ENCODE measurements at places on chromosomes 11 and 22.

- no peak for DNase-seq
Measured at GRCh38 chr22:45475063-45475747, 27.5 kb upstream of the FBLN1 start.

GRCh38 chr11:128342511-128343134 is 244.7 kb downstream of the ETS1 start:
- DNase-seq = no peak

GRCh38 chr11:66478729-66479393 is 1.4 kb upstream of the DPP3 start:
- DNase-seq = no peak

DNA sequence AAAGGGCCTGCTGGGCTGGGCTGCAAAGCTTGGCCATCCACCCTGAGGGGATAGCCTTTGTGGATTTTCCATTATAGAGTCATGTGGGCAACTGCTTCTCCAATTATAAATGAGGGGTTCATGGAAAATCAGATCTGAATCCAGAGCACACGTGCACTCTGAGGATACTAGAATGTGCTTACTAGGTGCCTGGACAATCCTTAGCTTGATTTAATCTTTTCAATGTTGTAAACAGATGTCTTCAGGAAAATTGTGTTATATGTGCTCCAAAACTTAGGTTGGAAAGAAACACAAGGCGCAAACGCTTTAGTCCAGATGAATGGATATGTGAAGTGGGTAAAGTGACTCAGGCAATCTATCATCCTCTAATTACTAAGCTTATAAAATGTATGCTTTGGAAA is 92.0 kb downstream of the SLC17A6 start:
- no peak for DNase-seq

GRCh38 chr11:117717485-117718314 is 79.3 kb downstream of the DSCAML1 start:
- DNase-seq = peak; percentile 91

DNA sequence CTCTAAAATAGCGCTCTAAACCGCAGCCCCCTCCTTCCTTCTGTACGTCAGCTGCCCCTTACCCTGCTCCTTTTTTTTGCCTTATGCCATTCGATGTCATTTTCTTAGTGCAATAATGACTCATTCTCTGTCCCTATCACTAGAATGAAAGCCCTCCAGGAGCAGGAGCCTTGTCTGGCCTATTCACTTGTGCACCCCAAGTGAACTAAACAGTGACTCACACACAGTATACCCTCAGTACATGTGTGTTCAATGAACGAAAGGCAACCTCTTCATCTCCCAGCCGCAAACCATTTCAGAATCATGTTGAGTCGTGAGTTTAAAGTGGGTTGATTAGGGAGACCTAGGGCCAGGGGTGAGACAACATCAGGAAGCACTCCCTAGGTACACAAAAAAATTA is 50.7 kb upstream of the SPATA19 start:
- DNase-seq = no peak

DNA sequence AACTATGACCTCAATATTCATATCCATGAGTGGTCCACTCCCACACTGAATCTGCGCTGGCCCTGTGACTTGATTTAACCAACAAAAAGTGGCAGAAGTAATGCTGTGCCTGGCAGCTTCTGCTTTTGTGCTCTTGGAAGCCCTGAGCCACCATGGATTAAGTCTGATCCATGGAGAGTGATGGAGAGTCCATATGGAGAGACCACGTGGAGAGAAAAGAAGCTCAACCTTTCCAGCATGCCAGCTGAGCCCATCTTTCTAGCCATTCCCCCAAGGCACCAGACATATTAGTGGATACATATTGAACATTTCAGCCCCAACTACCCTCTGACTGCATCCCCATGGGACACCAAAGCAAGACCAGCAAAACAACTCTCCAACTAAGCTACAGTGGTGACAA is 16.0 kb downstream of the LRRC55 start:
- no peak for DNase-seq

DNA sequence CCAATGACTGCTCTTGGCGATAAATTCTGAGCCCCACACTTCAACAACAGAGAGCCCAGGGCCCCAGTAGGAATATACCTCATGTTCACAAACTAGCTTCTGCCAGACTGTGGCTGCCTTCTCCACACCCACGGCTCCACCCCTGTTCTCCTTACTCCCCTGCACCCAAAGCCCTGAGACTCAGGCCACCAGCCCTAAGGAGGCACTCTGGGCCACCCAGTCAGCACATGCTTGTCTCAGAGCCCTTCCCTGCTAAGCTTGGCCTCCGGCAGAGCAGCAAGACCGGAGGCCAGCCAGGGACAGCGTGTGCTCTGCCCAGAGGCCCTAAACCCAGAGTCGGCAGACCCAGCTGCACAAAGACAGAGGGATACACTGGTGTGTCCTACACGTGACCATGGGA is 27.9 kb downstream of the SPATA19 start:
- DNase-seq = no peak

DNA sequence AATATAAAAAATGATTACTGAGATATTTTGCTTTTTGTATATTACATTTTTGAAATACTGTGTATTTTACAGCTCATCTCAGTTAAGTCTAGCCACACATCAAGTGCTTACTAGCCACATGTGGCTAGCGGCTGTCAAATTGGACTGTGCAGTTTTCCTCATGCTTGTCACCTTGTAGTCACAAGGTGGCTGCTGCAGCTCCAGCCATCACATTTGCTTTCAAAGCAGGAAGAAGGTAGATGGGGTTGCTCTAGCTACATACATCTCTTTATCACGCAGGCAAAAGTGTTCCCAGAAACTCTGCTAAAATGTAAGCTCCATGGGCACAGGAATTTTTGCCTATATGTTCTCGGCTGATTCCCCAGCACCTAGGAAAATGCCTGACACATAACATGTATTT is 61.5 kb downstream of the MICAL2 start:
- no peak for DNase-seq

DNA sequence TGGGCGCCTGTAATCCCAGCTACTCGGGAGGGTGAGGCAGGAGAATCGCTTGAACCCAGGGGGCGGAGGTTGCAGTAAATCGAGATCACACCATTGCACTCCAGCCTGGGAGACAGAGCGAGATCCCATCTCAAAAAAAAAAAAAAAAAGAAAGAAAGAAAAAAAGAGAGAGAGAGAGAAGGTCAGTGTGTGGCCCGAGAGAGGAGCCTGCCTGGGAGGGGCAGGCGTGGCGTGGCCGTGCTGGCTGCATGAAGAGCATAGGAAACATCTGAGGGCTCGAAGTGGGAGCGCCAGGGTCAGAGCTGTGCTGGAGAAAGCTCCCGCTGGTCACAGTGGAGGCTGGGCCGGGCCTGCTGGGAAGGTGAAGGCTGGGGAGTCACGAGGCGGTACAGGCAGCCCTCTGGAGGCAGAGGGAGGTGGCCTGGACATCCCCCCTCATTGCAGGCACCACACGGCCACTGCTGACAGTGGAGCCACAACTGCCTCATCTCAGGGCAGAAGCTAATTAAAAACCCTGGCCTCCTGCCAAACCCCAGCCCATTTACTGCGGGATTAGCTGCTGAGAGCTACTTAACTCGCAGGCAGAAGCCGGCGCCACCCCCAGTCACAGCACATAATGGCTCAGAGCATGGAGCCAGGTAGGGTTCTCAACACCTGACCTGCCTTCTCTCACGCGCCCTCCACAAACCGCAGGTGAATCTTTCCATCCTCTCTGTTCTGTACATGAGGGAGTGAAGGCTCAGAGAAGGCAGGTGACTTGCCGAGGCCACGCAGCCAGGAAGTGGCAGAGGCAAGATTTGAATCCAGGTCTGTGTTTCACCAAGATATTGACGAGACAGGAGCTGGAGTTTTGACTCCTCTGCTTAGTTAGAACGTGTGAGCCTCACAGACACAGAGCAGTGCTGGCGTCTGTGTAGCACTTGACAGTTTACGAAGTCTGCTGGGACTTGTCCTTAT is 32.6 kb downstream of the NFAM1 start:
- DNase-seq = no peak

- DNase-seq = peak; percentile 39
Measured at GRCh38 chr22:20864186-20864908, 5.5 kb downstream of the SNAP29 start.

DNA sequence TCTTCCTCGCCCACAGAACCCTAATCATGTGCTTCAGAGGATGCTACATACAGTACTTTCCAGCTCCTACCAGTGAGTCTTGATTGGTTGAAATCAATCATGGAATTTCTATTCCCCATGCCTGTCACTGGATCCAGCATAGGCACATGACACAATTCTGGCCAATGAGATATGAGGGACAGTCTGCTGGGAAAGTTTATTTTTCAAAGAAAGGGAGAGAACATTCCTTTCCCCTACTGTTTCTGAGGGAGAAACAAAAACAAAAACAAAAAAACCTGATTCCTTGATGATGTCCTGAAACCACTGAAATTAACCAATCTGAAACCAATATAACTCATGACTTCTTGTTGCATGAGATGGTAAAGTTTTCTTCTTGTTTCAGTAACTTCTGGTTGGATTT is 3.3 kb upstream of the RCN1 start:
- no peak for DNase-seq

- DNase-seq = no peak
Measured at GRCh38 chr11:8096575-8096974, 15.6 kb downstream of the TUB start.

GRCh38 chr11:5192738-5193137 is 7.7 kb downstream of the OR51V1 start:
- no peak for DNase-seq

GRCh38 chr22:48943567-48944432 is 883.9 kb downstream of the BRD1 start:
- DNase-seq = peak; percentile 61

GRCh38 chr22:49141761-49142160 is 685.9 kb downstream of the BRD1 start:
- DNase-seq = no peak

- no peak for DNase-seq
Measured at GRCh38 chr11:72102162-72102561, 935 bp downstream of the LAMTOR1 start.

DNA sequence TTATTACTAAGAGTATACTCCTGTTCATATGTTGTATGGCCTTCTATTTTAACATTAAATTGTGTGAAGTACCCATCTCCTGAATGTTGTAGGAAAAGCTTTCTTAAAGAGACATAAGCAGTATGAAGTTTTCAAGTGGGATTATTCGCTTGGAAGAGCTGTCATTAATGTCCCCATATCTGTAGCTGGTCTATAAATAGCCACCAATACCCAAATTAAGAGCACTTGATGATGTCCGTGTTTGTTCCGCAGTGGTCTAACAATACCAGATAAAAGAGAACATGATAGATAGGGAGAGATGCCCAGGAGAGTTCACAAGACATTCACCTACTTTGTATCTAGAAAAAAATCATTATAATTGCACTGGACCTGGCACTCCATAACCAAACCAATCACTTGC is 527.6 kb downstream of the DLG2 start:
- no peak for DNase-seq

GRCh38 chr11:125117429-125117828 is 6.0 kb upstream of the TMEM218 start:
- no peak for DNase-seq

DNA sequence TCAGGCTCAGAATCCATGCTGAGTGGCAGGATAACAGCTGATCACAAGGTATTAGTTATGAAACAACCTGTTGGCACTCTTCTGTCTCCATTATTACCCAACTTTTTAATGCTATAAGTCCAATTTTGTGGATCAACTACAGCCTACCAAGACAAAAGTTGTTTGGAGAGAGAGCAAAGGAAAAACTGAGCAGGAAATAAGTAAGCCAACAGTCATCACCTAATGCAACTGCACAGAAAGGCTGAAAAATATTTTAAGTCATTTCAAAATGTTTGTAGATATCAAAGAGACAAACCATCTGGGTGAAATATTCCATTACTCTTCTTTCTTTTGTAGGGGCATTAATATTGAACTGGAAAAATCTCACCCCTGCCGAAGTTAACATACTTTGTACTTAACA is 41.6 kb downstream of the FDX1 start:
- no peak for DNase-seq

DNA sequence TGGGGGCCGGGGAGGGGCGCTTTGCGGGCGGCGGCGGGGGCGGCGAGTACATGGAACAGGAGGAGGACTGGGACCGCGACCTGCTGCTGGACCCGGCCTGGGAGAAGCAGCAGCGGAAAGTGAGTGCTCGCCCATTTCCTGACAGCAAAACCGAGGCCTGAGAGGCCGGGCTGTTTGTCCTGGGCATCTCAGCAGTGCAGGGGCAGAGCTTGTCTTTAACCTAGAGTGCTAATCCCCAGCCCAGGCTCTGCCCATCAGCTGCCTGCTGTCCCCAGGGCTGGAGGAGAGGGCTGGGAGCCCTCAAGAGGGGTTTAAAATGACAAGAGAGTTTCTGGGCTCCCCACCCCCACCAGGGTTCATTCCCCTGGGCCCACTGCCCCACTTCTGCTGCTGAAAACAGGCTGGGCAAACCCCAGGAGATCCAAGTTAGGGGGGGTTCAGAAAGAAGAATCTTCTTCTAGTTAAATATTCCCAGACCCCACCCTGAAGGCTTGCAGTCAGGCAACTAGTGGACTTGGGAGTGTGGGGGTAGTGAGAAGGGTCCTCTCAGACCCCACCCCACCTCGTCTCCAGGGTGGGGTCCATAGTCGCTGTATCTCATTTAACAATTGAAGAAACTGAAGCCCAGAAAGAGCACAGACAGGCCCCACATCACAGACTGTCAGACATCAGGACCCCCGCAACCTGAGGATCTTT is 411 bp downstream of the ACTN3 start:
- no peak for DNase-seq

- DNase-seq = no peak
Measured at GRCh38 chr11:69040581-69041260, 8.0 kb upstream of the TPCN2 start.

- DNase-seq = no peak
Measured at GRCh38 chr11:68694431-68695297, 10.3 kb downstream of the GAL start.

- DNase-seq = no peak
Measured at GRCh38 chr11:110319501-110319900, 23.1 kb upstream of the RDX start.

- peak; percentile 1 for DNase-seq
Measured at GRCh38 chr22:49369726-49370626, 457.7 kb downstream of the BRD1 start.

- no peak for DNase-seq
Measured at GRCh38 chr11:48124880-48125279, 91.7 kb upstream of the OR4B1 start.

GRCh38 chr11:29963036-29963435 is 53.8 kb downstream of the KCNA4 start:
- DNase-seq = no peak

GRCh38 chr11:87347441-87347840 is 309.7 kb downstream of the TMEM135 start:
- DNase-seq = no peak

GRCh38 chr22:49435596-49435995 is 392.1 kb downstream of the BRD1 start:
- no peak for DNase-seq
